ENCODE measurements at places on chromosomes 5 and 9.

DNA sequence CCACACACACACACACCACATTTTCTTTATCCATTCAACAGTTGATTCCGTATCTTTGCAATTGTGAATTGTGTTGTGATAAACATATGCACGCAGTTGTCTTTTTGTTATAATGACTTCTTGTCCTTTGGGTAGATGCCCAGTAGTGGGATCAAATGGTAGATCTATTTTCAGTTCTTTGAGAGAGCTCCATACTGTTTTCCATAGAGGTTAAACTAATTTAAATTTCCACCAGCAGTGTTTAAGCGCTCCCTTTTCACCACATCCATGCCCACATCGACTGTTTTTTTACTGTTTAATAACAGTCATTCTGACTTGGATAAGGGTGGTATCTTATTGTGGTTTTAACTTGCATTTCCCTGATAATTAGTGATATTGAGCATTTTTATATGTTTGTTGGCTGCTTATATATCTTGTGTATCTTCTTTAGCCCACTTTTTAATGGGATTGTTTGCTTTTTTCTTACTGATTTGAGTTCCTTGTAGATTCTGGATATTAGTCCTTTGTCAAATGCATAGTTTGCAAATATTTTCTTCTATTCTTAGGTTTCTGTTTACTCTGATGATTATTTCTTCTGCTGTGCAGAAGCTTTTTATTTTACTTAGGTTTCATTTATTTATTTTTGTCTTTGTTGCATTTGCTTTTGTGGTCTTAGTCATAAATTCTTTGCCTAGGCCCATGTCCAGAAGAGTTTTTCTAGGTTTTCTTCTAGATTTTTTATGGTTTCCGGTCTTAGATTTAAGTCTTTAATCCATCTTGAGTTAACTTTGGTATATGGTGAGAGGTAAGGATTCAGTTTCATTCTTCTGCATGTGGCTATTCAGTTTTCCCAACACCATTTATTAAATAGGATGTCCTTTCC, 82.4 kb downstream of the SH3RF2 start:
- DNase-seq = no peak

GRCh38 chr9:93731963-93732362, 155.6 kb downstream of the PHF2 start:
- no peak for DNase-seq

DNA sequence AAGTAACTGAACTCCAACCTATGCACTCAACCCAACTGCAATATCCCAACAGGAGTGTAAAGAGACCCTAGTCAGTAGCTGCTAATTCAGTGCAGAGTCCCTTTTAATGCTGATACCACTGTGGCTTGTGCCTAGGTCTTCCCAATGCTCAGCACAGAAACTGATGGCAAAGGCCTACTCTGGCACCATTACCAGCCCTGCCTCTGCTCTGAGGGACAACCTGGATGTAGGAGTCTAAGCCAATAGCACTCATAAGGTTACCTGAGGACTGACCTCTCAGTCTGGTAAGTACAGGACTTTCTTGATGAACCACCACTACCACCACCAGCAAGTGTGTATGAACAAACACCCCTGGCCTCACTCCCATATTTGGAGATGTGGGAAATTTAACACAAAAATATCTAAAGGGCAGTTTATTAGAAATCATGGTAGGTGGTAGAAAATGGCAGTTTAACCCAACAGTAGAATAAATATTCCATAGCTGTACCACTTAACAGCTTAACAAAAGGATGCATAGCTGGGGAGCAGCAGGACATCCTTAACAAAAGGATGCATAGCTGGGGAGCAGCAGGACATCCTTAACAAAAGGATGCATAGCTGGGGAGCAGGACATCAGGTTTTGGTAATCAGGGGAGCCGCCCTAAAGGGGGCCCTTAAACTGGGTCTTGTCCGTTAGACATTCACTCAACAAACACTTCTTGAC, 11.0 kb upstream of the DNAJA1 start:
- no peak for DNase-seq

GRCh38 chr5:54457094-54457862, 1.8 kb downstream of the HSPB3 start:
- no peak for DNase-seq

DNA sequence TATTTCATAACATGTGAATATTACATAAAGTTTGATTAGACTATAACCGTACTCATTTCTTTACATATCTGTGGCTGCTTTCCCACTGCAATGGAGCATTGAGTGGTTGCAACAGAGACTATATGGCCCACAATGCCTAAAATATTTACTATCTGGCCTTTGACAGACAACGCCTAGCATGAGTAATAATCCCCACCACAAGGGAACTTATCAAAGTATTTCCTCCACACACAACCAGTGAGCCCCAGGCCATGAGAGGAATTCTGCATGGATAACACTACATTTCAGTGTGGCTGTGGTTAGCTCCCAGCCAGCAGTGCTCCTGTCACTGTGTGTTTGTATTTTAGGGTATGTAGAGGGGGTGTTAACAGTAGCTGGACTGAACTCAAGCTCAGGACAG, 54.8 kb downstream of the FAM81B start:
- no peak for DNase-seq

GRCh38 chr9:137575364-137575715, 3.4 kb downstream of the DPH7 start:
- DNase-seq = no peak

DNA sequence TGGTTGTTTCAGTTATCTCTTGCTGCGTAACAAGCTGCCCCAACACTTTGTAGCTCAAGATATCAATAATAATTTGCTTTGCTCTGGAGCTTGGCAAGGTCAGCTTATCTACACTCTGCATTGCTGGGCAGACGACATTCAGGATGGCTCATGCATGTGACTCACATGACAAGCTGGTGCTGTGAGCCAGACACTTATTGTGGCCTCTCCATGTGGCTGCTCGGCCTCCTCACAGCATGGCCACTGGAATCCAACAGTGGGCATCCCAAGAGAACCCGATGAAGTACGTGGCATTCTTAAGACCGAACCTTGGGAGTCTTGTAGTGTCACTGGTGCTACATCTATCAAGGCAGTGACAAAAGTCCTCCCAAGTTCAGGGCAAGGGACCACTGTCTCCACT, 94.2 kb upstream of the MVB12B start:
- no peak for DNase-seq

GRCh38 chr9:134135343-134136117, at the start of gene WDR5:
Gene WDR5, plus strand, starts transcription at chr9:134136082. Its CDS starts 3,796 bp downstream, at chr9:134139878.
- peak; percentile 87 for DNase-seq

- peak; percentile 51 for DNase-seq
Observed at GRCh38 chr9:33778700-33779351, 16.5 kb upstream of the PRSS3 start.

DNA sequence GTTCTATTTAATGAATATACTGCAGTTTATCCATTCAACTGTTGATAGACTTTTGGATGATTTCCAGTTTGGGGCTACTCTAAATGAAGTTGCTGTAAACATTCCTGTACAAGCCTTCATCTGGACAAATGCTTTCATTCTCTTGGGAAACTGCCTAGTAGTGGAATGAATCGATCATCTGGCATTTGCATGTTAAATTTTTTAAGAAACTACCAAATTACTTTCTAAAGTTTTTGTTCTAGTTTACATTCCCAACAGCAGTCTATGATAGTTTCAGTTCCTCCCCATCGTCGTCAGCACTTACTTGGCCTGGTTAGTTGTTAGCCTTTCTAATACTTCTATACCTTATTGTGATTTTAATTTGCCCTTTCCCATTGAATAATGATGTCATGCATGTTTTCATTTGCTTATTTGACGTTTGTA, 306.3 kb downstream of the FER start:
- DNase-seq = no peak

- no peak for DNase-seq
Observed at GRCh38 chr5:137822984-137823383, 44.7 kb upstream of the MYOT start.

- DNase-seq = no peak
Observed at GRCh38 chr5:40557501-40557900, 122.2 kb upstream of the PTGER4 start.

DNA sequence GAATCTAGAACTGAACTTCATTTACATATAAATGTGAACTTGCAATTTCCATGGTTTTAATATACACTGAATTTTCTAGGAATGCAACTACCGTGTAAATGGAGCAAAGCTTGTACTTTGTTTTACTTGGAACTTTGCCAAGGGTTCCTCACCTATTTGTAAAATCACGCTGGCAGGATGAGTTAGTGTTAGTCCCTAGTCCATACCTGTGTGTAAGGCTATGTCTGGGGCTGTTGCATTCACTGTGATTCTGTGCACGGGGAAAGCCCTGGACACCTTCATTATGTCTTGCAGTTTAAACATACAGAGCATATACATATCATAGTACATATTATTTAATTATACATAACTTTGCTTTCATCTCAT, 119.9 kb downstream of the PAX5 start:
- no peak for DNase-seq

DNA sequence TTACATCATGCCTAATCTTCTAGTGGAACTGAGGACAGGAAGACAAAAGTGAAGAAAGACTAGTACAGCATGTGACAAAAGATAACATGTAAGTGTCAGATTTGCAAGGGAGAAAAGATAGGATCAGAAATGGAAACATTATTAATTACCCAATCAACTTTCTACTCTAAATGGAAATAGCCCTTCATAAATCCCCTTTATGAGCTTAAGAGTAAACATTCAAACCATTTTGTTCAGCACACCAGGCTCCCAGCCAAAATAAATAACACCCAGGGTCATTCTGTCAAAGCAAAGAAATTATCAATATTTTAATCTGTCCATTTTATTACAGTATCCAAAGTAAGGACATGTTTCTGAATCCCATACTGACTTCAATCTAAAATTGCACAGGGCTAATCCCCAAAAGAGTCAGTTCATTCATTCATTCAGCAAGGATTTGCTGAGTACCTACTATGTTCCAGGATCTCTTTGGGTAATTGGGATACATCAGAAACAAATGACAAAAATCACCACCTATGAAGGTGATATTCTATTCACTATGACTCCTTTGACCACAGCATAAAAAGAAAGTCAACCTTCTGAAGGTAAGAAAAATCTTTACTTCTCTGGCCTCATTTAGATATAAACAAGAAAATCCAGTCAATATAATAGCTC, 5.3 kb downstream of the PRELID2 start:
- DNase-seq = no peak

- peak; percentile 81 for DNase-seq
Observed at GRCh38 chr9:130461218-130461630, 16.5 kb downstream of the ASS1 start.

DNA sequence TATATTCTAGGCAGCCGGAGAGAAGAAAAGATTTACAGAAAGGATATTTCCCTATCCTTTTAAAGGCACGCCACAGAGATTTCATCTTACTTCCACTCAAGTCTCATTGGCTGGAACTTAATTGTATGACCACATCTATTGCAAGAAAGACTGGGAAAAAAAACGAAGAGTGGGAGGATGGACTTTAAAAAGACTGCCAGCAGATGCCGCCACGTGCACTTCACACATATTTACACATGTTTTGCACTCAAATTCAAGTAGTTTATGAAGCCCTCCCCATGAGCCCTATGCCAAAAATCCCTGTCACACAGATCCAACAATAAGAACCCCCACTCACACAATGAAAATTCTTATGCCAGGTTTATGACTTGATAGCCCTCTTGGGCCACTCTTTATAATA, 138.5 kb upstream of the TYRP1 start:
- no peak for DNase-seq

GRCh38 chr5:36728697-36729543, 122.5 kb downstream of the SLC1A3 start:
- peak; percentile 61 for DNase-seq

DNA sequence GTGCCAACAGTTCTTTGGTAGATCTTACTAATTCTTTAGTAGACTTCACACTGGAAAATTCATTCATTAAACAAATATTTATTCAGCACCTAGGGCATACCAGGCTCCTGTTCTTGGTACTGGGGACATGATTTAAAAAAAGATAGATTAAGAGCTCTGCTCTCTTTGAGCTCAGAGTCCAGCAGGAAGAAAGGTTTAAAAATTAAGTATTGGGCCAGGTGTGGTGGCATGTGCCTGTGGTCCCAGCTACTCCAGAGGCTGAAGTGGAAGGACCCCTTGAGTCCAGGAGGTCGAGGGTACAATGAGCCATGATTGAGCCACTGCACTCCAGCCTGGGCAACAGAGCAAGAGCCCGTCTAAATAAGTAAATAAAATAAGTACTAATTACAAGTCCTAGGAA, 41.4 kb downstream of the ENC1 start:
- DNase-seq = no peak

GRCh38 chr5:83576341-83576740, 104.8 kb downstream of the VCAN start:
- no peak for DNase-seq

- DNase-seq = no peak
Observed at GRCh38 chr9:37820142-37820541, 19.5 kb downstream of the DCAF10 start.

DNA sequence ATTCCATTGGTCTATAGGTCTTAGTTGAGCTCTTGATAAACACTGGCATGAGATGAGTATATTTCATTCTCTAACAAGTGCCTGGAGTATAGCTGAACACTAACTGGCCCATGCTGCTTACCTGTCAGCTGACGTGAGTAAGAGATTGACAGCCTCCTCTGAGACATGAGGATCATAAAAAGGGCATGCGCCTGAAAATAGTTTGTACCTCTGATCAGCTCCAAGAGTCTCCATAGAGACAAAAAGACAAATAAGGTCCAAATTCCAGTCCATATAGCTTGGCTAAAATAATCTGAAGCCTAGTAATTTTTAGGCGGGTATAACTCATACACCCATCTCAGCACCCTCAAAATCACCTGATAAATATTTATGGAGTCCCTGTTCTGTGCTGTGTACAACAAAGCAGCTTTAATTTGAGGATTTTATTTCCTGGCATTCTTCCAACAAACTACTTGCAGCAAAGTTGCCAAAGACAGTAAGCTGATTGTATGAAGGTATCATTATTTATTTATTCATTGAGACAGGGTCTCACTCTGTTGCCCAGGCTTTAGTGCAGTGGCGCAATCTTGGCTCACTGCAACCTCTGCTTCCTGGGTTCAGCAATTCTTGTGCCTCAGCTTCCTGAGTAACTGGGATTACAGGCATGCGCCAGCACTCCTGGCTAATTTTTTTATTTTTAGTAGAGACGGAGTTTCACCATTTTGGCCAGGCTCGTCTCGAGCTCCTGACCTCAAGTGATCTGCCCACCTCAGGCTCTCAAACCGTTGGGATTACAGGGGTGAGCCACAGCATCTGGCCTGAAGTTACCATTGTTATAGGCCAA, 16.2 kb upstream of the FSD1L start:
- no peak for DNase-seq

DNA sequence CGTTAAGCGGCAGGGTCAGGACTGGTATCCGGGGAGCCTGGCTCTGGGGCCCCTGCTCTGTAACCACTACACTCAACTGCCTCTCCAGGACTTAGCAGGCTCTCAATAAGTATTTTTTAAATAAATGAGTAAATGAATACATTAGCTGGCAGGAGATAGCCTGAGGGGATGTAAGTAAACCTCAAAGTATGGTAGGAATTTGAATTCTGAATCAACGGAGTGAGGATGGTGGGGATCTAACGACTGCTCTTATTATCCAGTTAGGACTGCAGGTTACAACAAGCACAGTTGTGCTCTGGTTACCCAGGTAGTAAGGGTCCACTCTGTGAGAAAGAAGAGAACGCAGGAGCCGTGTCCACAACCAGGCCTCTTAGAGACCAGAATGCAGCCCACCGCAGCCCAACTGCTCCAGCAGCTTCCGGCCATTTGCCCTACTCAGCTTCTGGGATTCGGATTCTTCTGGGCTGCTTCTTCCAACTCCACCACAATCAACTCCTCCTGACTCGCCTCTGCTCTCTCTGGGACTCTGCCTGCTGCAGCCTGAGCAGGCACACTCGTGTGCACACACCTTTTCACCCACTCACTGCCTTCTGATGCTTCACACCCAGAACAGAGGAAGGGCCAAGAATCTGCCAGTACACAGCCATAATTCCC, 52.6 kb downstream of the MED27 start:
- DNase-seq = no peak

- DNase-seq = no peak
Observed at GRCh38 chr5:102532123-102532522, 33.3 kb upstream of the SLCO6A1 start.

All from neuronal stem cell (in vitro differentiated cells).